ENCODE measurements at places on chromosomes 4 and X.
A peak's percentile ranks its signal among the peaks of the same experiment; 100 is the strongest.

DNA sequence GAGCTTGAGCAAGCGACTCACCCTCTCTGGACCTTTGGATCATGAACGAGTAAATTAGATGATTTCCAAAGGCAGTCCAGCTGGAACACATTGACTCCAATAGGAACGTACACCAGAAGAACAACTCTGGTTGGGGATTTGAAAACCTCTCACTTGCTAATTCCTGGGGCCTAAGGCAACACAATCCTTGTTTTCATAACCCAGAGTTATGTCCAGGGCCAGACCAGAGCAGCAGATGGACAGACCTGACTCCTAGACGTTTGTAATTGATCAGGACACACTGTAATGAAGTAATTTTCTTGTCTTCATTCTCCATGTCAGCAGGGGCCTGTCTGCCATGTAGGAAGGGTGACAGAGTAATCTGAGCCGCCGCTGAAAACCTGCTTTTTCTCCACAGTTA lies 283.9 kb downstream of the IDS start:
- no peak for DNase-seq

GRCh38 chrX:33379839-33380238 lies 168.5 kb upstream of the DMD start:
- DNase-seq: no peak

- DNase-seq: no peak
These were observed 18.3 kb downstream of the STIM2 start for GRCh38 chr4:26878794-26879391.

- no peak for DNase-seq
These were observed 55.2 kb upstream of the TRPC3 start for GRCh38 chr4:122007016-122007415.

GRCh38 chr4:114025176-114025777 lies 45.8 kb upstream of the ARSJ start:
- DNase-seq: no peak

DNA sequence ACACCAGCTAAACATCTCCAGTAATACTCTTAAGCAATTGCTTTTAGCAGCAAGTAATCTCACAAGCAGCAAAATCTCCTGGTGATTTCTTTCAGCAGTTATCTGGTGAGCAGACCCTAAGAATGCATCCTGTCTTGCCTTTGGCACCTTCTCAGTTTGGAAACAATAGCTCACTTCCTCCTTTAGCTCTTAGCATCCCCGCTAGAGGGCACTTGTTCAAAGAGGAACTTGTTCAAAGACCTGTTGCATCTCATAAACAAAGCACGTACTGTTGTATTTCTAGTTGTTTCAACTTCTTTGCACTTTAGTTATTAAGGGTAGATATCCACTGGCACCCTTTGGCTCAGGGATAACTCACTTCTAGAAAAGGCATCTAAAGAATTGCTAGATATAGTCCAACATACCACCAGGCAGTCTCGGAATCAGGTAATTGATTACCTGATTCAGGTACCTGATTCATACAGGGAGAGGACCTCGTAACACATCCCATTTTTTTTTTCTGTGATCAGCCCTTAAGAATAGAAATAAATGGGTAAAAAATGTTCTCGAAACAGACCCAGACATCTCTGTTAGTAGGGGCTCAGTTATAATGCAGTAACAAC lies 81.9 kb upstream of the QRFPR start:
- peak; percentile 76 for DNase-seq

DNA sequence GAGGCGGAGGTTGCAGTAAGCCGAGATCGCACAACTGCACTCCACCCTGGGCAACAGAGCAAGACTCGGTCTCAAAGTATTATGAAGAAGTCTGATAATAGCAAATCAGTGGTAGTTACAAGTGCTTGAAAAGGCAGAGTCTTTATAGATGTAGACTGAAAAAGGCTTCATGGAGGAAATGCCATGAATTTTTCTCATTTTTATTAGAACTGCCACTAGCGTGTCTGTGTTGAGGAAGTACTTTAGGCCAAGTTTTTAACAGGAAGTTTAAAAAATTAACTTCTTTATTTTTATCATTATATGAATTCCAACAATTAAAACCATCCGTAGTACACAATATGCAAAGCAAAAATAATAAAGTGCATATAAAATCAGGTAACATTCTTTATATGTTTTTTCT lies 32.8 kb upstream of the IL13RA1 start:
- no peak for DNase-seq
